Stimulated activated CD8-positive, alpha-beta memory T cell treated with anti-CD3 and anti-CD28 coated beads, Interleukin-12 subunit alpha, Interleukin-12 subunit beta, amount 100 ng/mL, for 4 hours (primary cell): ENCODE measurements at places on chromosomes 4 and X.

DNA sequence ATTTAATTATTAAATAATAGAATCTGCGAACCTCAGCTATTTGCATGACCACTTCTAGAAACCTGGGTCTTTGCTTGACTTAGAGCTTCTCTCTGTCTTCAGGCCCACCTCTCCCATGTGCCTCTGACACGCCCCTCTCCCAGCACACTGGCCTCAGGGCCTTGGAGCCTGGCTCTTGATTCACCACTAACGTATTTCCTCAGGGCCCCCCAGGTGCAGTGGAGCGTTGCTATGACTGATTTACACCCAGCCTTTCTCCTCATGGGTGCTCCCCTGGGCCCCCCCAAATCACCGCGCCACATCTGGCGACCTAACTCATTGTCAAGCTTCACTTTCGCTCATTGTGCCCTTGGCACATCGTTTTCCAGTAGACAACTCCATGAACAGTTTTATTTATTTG, 37.9 kb upstream of the TENM3 start:
- no peak for DNase-seq

DNA sequence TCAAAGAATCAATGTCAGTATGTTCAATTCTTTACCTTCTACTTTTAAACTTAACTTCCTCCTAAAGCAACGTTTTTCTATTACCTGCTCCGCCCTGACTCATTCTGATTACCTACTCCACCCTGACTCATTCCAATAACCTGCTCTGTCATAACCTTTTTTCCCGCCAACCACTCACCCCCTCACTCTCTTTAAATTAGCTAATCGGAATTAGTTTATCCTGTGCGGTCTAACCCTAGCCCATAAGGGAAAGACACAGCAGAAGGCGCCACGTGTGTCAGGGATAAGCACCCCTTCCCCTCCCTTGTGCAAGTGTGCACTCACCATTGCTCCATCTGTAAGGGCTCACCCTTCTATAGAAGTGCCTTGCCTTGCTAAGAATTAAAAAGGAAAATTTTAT, 64.4 kb downstream of the EIF4E start:
- no peak for DNase-seq

GRCh38 chr4:181138116-181138515, 1105.1 kb upstream of the TENM3 start:
- DNase-seq: no peak

- DNase-seq: no peak
Observed at GRCh38 chrX:7779644-7780043, 63.3 kb upstream of the VCX start.

DNA sequence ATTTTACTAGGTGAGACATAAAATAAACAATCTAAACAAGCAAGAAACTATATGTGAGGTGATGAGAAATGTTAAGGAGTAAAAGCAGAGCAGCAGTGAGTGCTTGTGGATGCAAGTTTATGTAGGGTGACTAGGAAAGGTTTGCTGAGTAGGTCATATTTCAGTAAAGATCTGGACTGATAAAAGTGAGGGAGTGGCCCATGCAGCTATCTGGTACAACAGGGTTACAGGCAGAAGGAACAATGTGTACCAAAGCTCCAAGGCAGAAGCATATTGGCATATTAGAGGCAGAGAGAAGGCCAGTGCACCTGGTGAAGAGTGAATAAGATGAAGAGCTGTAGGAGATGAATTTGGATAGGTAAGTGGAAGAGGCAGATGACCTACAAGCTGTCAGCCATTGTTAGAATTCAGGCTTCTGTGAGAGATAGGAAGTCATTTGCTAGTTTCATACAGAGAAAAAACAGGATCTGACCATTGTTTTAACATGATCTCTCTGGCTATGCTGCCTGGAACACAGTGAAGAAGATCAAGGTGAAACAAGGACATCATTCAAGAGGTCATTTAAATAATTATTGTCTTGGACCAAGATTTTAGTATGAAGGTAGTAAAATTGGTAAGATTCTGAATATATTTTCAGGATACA, 274.6 kb downstream of the ANKRD50 start:
- DNase-seq: no peak
